ENCODE measurements at places on chromosomes 5 and 9. TPM values are rescaled to one million over a fixed set of nuclear protein-coding genes. Genes with fewer than 3 reads are reported as not detected.

ADAMTSL2 gene
- 1.1 TPM for total RNA-seq

SH3GL2 gene
- not detected for total RNA-seq

- DNase-seq = no peak
Measured at GRCh38 chr9:113656771-113657670, 193.5 kb downstream of the RGS3 start.

SLC34A3 gene
- total RNA-seq = not detected

GLDC gene
- 1.7 TPM for total RNA-seq

- DNase-seq = no peak
Measured at GRCh38 chr9:112325127-112325526, 8.3 kb downstream of the PTBP3 start.

AUH gene
- 30.3 TPM for total RNA-seq

- no peak for DNase-seq
Measured at GRCh38 chr5:69042500-69042899, 51.3 kb upstream of the SLC30A5 start.

IQGAP2 gene
- 33.1 TPM for total RNA-seq

DNA sequence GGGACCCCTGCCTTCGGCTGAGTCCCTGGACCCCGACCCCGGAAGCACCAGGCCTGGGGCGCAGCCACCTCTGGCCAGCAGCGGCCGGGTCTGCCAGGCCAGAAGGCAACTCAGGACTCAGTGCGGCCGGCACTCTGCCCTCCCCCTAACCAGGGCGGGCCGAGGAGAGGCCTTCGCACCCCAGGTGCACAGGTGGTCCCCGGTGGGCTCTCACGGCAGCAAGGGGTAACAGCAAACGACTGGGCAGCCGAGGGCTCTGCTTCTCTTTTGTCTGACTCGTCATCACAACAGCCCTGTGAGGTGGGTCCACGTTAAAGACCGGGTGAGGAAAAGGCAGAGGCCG, 20.7 kb upstream of the NOTCH1 start:
- DNase-seq = no peak

FGF1 gene
- total RNA-seq = 26.9 TPM

FRMPD1 gene
- total RNA-seq = not detected

DNA sequence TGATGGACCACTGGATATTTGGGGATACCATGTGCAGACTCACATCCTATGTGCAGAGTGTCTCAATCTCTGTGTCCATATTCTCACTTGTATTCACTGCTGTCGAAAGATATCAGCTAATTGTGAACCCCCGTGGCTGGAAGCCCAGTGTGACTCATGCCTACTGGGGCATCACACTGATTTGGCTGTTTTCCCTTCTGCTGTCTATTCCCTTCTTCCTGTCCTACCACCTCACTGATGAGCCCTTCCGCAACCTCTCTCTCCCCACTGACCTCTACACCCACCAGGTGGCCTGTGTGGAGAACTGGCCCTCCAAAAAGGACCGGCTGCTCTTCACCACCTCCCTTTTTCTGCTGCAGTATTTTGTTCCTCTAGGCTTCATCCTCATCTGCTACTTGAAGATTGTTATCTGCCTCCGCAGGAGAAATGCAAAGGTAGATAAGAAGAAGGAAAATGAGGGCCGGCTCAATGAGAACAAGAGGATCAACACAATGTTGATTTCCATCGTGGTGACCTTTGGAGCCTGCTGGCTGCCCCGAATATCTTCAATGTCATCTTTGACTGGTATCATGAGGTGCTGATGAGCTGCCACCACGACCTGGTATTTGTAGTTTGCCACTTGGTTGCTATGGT, 54.5 kb upstream of the HNRNPA0 start:
- DNase-seq = no peak

GRCh38 chr5:171454549-171454948, 35.1 kb downstream of the FGF18 start:
- no peak for DNase-seq

DNA sequence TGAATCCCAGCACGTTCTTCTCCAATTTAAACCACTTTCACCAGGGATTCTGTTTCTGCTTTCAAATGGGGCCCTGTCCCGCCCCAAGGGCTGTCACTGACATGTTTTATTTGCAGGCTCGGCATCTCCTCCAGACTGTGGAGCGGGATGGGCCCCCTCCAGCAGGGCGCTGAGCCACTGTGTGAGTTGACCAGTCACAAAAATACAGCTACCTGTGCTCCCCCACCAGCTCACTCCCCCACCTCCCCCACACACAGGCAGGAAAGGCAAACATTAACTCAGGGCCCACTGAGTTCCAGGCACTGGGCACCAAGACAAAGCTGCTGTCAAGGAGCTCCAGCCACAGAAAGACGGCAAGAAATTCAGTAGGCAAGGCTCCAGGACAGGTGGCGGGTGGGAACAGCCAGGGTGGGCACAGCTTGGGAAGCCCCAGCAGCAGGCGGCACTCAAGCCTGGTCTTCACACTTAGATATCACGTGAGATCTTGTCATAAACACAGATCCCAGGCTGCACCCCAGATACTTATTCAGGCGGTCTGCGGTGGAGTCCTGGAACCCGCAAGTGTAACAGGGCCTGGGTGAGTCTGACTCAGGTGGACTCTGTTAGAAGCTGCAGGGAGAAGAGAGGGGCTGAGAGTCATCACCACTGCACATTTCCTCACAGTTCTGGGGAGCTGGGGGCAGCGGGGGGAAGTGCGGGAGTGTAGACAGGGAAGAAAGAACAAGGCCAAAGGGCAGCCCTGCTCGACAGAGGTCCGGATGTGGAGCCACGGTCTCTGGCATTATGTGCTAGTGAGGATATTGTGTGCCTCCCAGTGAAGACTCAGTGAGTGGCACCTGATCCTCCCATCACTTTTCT, 44.7 kb downstream of the OR2V1 start:
- no peak for DNase-seq

DNA sequence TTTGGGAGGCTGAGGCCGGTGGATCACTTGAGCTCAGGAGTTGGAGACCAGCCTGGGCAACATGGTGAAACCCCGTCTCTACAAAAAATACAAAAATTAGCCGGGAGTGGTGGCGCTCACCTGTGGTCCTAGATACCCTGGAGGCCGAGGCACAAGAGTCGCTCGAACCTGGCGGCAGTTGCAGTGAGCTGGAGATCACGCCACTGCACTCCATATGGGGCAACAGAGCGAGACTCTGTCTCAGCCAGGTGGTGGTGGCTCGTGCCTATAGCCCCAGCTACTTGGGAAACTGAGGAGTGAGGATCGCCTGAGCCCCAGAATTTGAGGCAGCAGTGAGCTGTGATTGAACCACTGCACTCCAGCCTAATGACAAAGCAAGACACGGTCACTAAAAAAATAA, 2.4 kb upstream of the RFK start:
- no peak for DNase-seq

DNA sequence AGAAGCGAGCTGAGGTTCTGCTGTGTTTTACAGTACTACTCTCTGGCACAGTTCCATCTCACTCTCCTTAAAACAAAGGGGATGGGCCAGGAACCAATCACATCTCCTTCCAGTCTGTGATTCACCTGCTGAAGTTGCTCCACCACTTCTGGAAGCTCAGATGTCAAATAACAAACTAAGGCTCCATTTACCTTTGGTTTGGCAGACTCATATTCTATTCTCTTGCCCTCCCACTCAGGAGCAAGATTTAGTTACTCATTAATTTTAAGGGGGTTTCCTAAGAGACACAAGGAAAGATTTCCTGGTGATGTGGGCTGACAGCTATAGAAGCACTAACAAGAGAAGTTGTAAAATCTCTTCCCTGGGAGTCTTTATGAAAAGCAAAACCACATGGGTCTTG, 37.8 kb upstream of the KIF2A start:
- no peak for DNase-seq

- no peak for DNase-seq
Measured at GRCh38 chr9:128912270-128912853, 8.4 kb upstream of the PHYHD1 start.

DNA sequence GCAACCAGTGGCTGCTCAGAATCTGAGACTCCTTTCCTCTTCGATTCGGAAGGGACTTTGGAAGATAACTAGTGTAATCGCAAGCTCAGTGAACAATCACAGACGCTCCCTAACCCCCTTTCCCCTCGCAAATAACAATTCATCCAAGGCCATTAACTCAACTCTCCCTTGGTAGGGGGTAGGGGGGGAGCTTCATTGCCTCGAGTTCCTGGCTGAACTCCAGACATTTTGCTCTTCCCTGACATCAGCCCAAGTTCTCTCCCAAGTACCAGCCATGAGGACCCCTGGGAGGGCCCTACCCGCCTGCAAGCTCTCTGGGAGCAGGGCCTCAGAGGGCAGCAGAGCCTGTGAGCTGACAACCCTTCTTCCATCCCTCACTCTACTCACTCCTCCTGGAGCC, 8.4 kb downstream of the FAM163B start:
- DNase-seq = no peak

DNA sequence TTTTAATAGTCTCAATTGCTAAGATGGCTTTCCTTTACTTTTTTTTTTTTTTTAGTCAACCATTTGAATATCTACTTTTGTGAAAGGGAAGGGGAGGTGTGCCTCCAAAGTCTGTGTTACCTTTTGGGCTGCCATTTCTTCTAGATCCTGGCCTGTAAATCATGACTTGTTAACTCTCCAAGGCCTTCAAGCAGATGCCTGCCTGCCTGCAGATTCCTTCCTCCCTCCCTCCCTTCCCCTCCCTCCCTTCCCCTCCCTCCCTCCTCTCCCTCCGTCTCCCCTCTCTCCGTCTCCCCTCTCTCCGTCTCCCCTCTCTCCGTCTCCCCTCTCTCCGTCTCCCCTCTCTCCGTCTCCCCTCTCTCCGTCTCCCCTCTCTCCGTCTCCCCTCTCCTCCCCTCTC, 73.1 kb downstream of the COMMD10 start:
- no peak for DNase-seq

- DNase-seq = no peak
Measured at GRCh38 chr9:19440823-19441580, 32.2 kb downstream of the ACER2 start.

JADE2 gene
- 17.8 TPM for total RNA-seq

INSL4 gene
- not detected for total RNA-seq

DNA sequence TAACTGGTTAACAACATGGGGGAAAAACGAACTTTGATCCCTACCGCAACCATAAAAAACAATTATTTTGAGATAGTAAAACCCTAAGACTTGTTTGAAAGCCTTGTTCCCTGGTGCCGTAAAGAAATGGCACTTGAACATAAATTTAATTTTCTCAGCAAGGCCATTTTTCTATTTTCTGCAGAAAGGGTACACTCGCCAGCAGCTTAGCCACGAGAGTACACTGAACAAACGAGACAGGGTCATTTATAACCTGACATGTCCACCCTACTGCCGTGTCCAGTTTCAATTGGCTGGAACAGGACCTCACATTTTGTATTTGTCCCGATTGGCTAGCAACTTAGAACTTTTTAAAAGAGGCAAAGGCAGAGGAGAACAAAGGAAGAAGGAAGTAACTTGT, 26.8 kb downstream of the FBXW11 start:
- DNase-seq = no peak

SPATA31D4 gene
- total RNA-seq = not detected

DNA sequence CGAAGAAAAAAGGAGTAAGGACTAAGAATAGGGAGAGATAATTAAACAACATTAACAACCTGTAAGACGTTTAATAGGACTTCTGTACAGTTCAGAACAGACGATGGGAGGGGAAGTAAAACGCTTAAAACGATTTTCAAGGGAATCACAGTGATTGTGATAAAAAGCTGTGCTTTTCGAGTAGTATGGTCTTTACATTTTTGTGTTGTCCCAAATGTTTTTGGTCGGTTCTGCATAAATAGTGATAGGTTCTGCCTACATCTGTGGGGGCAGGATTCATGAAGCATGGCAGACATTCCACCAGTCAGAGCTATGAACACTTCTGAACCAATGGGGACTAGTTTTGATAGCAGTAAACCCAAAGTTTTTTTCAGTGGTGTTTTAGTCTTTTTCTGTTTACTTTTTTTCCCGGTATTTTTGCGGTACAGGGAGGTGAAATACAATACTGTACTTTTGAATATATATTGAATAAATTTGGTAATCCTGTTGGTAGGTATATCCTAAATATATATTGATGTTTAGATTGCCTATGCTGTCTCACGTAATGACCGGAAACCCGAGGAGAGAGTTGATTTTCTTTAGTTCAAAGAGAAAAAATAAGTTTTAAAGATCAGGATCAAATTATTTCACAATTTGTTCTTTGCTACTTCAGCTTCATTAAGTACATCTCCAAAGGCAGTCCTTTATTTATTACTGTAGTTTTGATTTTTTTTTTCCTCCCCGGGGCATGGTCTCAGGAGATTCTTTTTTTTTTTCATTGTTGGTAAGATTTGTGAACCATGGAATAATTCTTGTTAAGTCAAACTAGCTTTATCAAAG, 1.3 kb downstream of the ERBIN start:
- no peak for DNase-seq

DNA sequence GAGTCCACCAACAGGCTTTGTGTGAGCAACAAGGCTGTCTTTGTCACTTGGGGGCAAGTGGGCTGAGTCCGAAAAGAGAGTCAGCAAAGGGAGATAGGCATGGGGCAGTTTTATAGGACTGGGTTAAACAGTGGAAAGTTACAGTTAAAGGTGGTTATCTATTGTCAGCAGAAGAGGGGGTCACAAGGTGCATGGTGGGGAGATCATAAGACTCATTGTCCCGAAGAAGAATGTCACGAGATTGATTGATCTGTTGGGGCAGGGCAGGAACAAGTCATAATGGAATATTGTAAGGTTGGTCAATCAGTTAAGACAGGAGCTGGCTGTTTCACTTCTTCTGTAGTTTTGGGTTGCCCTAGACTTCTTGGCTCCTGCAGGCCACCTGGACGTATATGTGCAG, 7.6 kb upstream of the HMGCS1 start:
- no peak for DNase-seq

MAMDC2 gene
- 9.0 TPM for total RNA-seq

DNA sequence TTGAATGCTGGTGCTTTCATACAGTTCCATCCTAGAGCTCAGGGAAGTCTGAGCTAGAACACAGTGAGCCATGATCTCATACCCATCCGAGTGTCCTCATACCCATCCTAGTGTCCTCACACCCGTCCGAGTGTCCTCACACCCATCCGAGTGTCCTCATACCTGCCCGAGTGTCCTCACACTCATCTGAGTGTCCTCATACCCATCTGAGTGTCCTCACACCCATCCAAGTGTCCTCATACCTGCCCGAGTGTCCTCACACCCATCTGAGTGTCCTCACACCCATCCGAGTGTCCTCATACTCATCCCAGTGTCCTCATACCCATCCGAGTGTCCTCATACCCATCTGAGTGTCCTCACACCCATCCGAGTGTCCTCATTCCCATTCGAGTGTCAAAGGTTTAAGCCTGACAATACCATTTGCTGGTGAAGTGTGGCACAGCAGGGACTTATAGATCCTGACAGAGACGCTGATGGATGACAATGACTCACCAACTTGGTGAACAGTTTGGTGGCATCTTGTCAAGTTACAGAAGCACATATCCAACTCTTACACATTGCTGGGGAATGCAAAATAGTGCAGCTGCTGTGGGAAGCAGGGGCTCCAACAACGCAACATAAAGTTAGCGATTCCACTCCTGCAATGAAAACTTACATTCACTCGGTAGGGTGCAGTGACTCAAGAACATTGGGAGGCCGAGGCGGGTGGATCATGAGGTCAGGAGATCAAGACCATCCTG, 77.0 kb upstream of the COL5A1 start:
- no peak for DNase-seq

All from omental fat pad (tissue), 4 donors.